ENCODE measurements at places on chromosomes 2 and 18.

GRCh38 chr2:224668123-224668909, 47.8 kb downstream of the CCDC195 start:
- DNase-seq = no peak

- DNase-seq = no peak
Measured at GRCh38 chr2:42916324-42916723, 123.9 kb upstream of the HAAO start.

- DNase-seq = no peak
Measured at GRCh38 chr2:178331474-178332432, 119.2 kb downstream of the PRKRA start.

GRCh38 chr2:17628349-17629261, 88.1 kb downstream of the VSNL1 start:
- no peak for DNase-seq

GRCh38 chr2:30736461-30737325, 70.6 kb downstream of the CAPN13 start:
- peak; percentile 80 for DNase-seq

DNA sequence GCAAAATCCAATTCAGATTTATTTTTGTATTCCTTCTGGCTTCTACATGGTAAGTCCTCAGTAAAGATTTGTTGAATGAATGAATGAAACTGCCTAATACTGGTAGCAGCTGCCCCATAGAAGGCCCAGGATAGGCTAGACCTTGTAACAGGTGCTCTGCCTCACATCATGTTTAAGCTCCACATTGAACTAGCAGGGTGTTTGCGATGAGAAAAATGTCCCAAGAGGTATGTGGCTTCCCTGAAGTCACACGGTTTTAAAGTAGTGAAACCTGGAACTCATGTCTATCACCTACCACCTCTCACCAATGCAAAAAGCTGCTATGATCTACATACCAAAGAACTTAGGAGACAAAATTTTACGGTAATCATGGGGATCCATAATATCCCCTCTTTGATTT, 765 bp upstream of the LHCGR start:
- DNase-seq = no peak

- no peak for DNase-seq
Measured at GRCh38 chr2:134351899-134352298, 98.0 kb downstream of the MGAT5 start.

- no peak for DNase-seq
Measured at GRCh38 chr2:80311304-80311703, 6.8 kb upstream of the LRRTM1 start.
